ENCODE measurements at places on chromosomes 1 and 21.

GRCh38 chr1:19346026-19346425, 33.9 kb downstream of the SLC66A1 start:
- no peak for DNase-seq

DNA sequence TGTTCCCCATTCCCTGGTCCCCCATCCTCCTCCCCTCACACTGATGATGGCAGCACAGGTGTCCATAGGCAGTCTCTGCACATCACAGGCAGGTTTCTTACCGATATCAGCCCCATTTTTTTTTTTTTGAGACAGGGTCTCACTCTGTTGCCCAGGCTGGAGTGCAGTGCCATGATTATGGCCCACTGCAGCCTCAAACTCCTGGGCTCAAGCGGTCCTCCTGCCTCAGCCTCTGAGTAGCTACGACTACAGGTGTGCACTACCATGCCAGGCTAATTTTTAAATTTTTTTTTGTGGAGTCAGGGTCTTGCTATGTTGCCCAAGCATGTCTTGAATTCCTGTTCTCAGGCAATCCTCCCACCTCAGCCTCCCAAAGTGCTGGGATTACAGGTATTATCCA, 28.9 kb upstream of the SDHB start:
- no peak for DNase-seq

DNA sequence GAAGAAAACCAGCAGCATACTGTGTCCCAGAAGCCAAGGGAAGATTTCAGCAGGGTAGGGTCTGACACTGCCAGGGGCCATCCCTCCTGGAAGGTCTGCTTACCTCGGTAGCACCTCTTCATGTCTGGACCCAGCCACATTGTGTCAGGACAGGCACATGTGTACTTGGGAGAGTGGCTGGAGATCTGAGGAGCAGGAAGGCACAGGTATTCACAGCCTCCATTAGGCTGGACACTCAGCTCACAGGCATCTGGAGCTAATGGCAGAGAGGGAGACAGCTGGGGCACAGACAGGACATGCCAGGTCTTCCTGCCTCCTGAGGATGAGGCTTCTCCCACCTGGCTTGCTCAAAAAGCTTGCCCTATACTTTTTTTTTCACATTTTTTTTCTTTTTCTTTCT, 19.9 kb upstream of the MAGOH start:
- DNase-seq: no peak

DNA sequence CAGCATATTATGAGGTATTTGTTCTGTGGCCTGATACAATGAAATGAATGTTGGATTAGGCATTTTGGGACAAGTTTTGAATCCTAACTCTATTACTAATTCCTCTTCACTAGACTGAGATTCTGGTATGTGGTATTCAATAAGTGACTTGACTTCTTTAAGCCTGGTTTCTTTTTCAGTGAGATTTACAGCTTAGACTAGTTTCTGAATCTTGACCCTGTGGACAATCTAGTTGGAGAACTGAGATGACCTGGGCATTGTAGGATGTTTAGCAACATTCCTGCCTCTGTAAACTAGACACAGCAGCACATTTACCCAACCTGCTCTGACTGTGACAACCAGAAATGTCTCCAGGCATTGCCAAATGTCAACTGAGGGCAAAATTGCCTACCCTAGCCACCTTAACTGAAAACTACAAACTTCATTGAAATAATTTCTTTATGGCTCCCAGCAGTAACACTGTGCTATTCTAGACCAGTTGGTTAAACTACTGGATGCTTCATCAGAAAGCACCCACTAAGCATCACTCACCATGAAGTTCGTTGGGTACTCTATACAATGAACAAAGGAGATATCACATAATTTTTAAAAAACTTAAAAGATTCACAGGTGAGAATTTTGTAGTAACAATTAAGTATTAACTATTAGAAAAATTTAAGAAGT, 16.8 kb downstream of the PTPRC start:
- DNase-seq: no peak

- no peak for DNase-seq
Observed at GRCh38 chr1:154460695-154461260, 41.2 kb upstream of the TDRD10 start.

DNA sequence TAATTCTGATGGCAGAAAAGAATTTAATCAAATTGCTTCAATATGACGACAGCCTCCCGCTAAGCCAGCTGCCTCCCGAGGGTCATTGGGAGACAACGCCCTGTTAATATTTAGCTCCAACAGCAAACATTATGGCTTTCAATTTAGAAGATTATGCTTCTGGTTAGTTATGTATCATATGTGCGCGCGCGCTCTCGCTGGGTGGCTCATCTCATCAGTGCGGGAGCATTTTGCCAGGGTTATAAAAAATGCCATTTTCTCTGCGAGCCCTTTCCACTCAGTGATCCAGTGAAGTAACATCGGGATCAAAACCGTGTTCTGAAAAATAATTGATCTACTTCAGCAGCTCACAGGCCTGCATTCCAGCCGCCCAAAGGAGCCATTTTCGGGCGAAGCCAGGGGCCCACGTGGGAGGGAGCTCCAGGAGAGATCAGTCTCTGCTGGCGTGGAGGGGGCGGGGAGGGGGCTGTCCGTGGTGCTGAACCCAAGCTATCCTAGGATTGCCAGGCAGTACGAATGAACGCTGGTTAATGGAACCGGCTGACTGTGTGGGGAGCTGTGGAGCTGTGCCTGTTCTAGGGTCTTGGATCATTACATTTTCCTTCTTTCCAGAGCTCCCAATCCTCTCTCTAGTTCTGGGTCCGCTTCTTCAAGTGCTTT, 219.1 kb upstream of the ZC3H12A start:
- peak; percentile 88 for DNase-seq

GRCh38 chr1:186183970-186184628, 191.0 kb downstream of the TPR start:
- DNase-seq: peak; percentile 55

- DNase-seq: peak; percentile 93
Observed at GRCh38 chr21:44773291-44773932, 28.2 kb downstream of the UBE2G2 start.

DNA sequence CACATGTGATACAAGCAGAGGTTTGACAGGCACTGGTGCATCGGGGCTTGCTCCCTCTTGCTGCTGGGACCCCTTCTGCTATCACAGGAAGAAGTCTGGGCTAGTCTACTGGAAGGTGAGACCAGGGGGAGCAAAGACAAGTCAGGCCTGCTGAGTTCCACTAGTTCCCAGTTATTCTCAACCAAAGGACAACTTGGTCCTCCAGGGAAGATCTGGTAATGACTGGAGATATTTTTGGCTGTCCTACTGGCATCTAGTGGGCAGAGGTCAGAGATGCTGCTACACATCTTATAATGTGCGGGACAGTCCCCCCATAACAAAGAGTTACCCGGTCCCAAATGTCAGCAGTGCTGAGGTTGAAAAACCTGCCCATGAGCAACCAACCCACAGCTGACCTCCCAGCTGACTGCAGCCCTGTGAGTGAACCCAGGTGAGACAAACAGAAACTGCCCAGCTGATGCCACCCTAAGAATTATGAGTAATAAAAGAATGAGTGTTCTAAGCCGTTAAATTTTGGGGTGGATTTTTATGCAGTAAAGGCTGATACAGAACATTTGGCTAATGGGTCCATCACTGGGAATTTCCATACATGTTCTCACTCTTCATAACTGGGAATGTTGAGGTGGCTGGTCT, 71.6 kb downstream of the NENF start:
- DNase-seq: no peak

GRCh38 chr1:33396188-33397124, 34.4 kb downstream of the PHC2 start:
- DNase-seq: peak; percentile 14
